ENCODE measurements at places on chromosomes 16 and 17. TPM values are rescaled to one million over a fixed set of nuclear protein-coding genes. Genes with fewer than 3 reads are reported as not detected.
A peak's percentile ranks its signal among the peaks of the same experiment; 100 is the strongest.

Gene FNDC8
- polyA plus RNA-seq = not detected

GRCh38 chr16:1469693-1470201 lies 5.1 kb downstream of the CLCN7 start:
- DNase-seq = peak; percentile 35

DNA sequence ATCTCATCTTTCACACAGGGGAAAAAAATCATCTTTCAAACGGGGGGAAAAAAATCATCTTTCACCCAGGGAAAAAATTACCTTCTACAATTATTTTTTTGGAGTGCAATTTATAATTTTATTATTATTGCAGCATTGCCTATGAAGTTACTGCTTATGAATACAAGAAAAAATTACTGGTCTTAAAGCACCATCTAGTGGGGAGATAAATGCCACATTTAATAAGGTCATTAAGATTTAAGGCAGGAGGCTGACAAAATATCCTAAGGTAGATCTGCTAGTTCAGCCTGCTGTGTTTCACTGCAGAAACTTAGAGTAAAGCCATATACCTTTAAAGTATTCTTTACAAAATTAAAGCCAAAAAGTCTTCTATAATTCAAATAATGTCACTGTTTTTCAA lies 13.7 kb downstream of the SHCBP1 start:
- DNase-seq = no peak

Gene CIBAR2
- 0.18 TPM for polyA plus RNA-seq

Gene SPATA22
- polyA plus RNA-seq = 0.06 TPM

DNA sequence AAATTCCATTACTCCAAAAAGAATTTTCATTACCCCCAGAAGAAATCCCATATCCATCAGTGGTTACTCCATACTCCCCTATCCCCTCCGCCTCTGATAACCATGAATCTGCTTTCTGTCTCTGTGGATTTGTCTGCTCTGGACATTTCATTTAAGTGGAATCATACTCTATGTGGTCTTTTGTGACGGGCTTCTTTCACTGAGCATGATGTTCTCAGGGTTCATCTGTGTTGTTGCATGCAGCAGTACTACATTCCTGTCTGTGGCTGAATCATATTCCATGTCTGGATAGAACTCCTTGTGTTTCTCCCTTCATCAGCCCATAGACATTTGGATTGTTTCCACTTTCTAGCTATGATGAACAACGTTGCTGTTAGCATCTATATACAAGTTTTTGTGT lies 59.5 kb upstream of the IRX3 start:
- DNase-seq = no peak

GRCh38 chr16:81940781-81941560 lies 70.3 kb downstream of the SDR42E1 start:
- DNase-seq = peak; percentile 45

Gene HOXB7
- polyA plus RNA-seq = not detected

GRCh38 chr17:70597774-70598173 lies 428.4 kb downstream of the KCNJ2 start:
- DNase-seq = no peak

- peak; percentile 93 for DNase-seq
These were observed 11.1 kb downstream of the LPO start for GRCh38 chr17:58249270-58250133.

GRCh38 chr16:75732871-75733270 lies 6.6 kb upstream of the CPHXL start:
- DNase-seq = no peak

Gene RAMP2
- 41.5 TPM for polyA plus RNA-seq

DNA sequence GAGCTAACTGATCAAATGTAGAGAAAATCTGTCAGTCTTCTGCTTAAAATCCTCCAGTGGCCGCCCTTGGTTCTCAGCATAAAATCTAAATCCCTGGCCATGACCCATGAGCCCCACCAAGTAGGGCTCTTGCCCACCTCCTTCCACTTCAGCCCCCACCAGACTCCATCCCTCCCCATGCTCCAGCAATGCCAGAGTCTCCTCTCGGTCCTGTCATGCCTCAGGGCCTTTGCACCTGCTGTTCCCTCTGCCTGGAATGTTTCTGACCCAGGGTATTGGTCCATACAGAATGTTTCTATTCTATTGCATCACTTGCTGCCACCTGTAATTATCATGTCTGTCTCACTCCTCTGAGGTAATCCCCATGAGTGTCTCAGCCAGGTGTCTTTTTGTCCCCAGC lies 22.4 kb downstream of the FA2H start:
- DNase-seq = no peak

DNA sequence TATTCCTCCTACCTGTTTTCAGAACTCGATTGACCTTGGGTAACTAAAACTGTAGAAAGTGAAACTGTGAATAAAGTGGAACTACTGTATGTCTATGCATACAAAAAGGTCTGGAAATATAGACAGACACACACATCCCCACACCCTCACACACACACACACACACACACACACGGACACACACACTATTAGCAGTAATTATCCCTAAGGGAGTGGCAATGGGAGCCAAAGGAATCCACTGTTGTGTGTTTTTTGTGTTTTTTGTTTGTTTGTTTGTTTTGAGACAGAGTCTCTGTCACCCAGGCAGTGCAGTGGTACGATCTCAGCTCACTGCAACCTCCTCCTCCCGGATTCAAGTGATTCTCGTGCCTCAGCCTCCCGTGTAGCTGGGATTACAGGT lies 26.6 kb upstream of the SRCIN1 start:
- no peak for DNase-seq

DNA sequence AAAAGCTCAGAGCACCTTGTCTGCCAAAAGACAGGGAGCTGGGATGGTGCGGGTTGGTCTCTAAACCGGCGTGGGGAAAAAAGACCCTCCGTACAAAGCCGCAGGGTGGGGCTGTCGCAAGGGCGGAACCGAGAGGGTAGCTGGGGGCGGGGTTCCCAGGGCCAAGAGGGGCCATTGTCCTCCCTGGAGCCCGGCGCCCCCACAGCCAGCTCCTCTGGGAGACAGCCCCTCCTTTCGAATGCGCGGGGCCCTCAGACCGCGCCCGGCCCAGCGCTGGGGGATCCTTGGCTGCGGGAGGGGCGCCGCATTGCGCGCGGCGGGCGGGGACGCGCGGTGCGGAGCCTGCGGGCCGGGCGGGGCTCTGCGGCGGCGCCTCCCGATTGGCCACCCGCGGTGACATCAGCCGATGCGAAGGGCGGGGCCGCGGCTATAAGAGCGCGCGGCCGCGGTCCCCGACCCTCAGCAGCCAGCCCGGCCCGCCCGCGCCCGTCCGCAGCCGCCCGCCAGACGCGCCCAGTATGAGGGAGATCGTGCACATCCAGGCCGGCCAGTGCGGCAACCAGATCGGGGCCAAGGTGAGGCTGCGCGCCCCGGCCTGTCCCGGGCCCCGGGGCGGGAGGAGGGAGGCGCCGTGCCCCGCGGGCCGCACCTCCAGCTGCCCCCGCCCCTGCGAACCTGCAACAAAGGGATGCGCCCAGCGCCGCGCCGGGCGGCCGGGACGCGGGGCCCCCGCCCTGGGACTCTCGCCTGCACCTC lies at the start of gene TUBB3:
TSS of gene TUBB3 (plus strand) at position 459 of the 756 bp plus-strand sequence. CDS start at position 519, 60 bp downstream.
- DNase-seq = no peak

Gene NPW
- 4.0 TPM for polyA plus RNA-seq

- DNase-seq = no peak
These were observed 168.5 kb downstream of the BCAS3 start for GRCh38 chr17:60846175-60846574.

Measured in H1 (cell line).